ENCODE measurements at places on chromosomes 5 and 9. TPM values are rescaled to one million over a fixed set of nuclear protein-coding genes. Genes with fewer than 3 reads are reported as not detected.

GRCh38 chr5:90932052-90932699 lies 373.6 kb downstream of the ADGRV1 start:
- DNase-seq, result no peak

- no peak for DNase-seq
These were observed 66.7 kb downstream of the KCNIP1 start for GRCh38 chr5:170570476-170570875.

DNA sequence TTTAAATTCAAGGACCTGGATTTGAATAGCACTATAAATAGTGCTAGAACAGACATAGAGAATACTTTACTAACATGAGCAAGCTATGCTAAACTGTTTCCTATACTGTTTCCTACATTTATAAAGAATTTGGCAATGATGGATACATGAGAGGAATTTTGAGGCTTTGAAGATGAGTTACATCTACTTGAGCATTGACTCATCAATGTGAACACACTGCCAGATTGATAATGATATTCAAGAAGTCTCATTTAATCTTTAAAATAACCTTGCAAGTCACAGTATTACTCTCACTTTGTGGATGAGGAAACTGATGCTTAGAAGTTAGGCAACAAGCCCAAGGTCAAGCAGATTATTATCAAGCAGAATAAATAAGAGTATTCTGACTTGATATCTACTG lies 281.9 kb downstream of the DNAH5 start:
- DNase-seq, result no peak

ITK gene
- total RNA-seq, result 0.42 TPM

GRCh38 chr9:37417252-37417803 lies 5.2 kb upstream of the GRHPR start:
- DNase-seq, result no peak

DNA sequence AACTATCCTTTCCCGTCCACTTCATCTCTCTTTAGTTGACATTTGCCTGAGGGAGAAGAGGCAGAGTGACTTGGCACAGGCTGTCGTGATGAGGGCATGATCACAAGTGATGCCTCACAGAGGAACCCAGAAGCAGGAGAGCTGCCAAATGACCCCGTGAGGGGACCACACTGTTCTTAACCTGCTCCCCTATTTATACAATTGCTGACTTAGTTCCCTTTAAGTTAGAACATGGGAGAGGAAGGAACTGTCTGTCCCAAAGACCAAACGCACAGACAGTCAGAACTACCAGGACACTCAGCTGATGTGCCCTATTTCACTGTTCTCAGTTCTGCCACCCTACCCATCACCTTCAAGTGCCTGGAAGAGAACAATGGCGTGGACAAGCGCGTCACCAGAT lies 73.7 kb downstream of the SLC1A3 start:
- peak; percentile 71 for DNase-seq

GRCh38 chr5:57987552-57987951 lies 472.3 kb downstream of the PLK2 start:
- DNase-seq, result no peak

DNA sequence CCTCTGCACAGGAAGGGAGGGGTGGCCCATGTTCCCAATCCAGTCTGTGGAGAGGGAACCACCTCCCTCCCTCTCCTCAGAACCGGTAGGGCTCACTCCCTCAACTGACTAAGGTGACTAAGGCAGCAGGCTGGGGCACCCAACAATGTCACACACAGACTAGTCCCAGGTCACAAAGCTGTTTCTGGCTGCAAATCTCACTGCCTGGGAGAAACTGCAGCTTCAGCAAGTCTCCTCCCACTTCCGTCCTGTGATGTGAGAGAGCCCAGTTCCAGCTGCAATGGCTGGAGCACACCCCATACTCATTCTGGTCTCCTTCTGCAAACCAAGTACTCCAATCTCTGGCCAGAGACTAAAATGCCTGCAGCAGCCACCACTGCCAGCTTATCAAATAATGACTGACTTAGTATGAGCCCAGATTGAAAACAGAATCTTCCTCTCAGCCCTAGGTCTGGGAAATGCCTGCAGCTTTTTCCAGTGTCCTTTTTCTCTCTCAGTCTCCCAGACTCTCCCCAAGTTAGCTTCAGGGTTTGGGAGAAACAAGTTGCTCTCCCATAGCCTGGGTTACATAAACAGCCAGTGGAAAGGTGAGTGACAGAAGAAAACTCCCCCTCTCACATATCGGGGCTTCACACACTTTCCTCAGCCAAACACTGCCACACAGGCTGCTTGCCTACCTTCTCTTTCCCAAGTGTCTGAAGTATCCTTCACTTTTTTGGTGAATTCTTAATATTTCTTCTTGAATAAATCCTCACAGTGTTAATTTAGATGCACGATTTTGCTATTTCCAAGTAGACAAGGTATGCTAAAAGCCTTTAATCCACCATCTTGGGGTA lies 247.4 kb upstream of the RASA1 start:
- DNase-seq, result peak; percentile 41

DNA sequence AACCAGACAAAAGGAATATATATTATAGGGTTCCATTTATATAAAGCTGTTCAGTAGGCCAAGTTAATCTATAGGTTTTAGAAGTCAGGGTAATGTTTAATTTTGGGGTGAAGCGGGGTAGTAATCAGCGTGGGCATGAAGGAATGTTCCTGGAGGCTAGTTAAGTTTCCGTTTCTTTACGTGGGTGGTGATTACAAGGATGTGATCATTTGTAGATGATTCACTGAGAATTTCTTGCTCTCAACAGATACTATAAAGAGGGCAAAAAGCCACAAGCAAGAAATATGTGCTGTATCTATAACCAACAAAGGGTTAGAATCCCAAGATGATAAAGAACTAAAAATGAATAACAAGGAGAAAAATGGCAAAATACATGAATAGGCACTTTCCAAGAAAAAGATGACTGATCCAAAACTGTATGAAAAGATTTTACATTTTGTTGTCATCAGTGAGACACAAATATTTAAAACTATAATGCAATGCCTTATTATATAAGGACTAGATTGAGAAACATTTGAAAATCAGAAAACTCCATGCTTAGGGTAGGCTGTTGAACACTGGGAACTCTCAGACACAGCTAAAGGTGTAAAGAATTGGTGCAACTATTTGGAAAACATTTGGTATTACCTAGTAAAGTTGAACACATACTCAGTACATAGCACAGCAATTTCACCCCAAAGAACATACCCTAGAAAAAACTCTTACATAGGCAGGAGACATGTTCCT lies 224.3 kb upstream of the S1PR3 start:
- DNase-seq, result no peak

MCTP1 gene
- total RNA-seq, result 15.5 TPM

GRCh38 chr5:88690409-88691229 lies 192.4 kb downstream of the MEF2C start:
- peak; percentile 63 for DNase-seq

ALDH1A1 gene
- 5.6 TPM for total RNA-seq

GRCh38 chr9:136899196-136899595 lies 12.9 kb downstream of the TRAF2 start:
- no peak for DNase-seq

GRCh38 chr9:2662496-2662895 lies 40.9 kb downstream of the VLDLR start:
- DNase-seq, result no peak

DNA sequence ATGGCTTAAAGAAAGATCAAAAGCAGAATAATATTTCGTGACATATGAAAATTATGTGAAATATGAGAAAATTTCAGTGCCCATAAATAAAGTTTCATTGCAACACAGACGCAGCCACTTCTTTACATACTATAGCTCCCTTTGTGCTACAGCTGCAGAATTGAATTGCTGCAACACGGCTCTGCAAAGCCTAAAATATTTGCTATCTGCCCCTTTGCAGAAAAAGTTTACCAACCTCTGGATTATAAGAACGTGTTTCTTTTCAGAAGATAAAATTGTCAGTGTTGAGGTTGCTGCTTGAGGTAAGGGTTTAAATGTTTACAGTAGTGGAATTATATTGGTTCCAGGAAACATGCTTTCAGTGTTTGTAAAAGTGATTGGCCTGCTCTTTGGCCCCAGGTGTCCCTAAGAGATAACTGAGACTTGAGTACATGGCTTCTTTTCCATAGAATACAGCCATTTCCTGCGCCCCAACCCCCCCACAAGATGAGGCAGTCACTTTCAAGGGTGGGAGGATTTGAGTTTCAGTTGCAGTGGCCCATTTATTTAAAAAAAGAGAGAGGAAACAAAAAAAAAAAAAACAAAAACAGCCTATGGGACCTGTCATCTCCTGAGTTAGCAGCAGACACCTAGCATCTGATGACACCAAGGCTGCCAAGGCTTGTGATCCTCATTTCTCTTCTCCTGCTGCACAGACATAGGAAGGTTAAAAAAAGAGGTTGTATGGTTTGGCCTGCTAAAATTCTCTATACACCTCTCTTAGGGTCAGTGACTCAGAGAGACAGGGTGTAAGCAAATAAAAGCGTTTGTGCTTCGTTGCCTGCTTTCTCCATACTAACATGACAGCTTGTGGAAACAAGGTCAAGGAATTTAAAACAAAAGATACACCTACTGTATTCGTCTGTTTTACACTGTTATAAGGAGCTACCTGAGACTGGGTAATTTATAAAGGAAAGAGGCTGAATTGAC lies 28.0 kb upstream of the HTR4 start:
- no peak for DNase-seq

GRCh38 chr5:139893873-139894272 lies 98.3 kb downstream of the PSD2 start:
- DNase-seq, result peak; percentile 47

GABRB2 gene
- not detected for total RNA-seq

DNA sequence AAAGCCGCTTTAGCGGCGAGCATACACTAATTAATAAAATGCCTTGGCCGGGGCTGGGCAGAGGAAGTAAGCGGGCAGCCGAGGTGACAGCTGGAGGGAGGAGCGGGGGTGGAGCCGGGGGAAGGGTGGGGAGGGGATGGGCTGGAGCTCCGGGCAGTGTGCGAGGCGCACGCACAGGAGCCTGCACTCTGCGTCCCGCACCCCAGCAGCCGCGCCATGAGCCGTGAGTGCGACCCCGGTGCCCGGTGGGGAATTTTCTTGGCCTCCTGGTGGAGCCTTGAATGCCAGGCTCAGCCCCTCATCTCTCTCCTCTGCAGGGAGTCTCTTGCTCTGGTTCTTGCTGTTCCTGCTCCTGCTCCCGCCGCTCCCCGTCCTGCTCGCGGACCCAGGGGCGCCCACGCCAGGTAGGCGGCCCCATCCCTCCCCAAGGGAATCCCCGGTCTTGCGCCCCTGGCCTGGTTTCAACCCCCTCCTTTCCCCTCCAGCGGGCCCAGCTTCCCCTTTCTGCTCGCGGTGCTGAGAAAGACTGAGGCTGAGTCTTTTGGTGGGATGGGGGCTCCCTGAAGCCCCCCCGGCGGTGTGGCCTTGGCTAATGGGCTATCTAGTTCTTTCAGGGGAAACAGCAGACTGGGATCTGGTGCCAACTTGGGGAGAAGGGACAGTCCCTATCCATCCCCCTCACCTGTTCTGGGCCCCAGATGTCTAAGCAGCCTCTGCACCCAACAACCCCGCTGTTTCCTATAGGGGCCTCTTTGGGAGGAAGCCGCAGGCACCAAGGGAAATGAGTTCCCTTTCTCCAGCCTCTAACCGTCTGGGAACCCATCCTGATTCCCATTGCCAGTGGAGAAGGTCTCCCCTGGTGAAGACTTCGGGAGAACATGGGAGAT lies at the start of gene PTGS1:
Gene PTGS1 (plus strand): TSS at position 156 of the 887 bp plus-strand sequence. CDS start 61 bp downstream, at position 217.
- peak; percentile 77 for DNase-seq

- no peak for DNase-seq
These were observed 28.5 kb downstream of the KCNMB1 start for GRCh38 chr5:170360709-170361108.

- no peak for DNase-seq
These were observed 302.4 kb downstream of the CHSY3 start for GRCh38 chr5:130206686-130207085.

DNA sequence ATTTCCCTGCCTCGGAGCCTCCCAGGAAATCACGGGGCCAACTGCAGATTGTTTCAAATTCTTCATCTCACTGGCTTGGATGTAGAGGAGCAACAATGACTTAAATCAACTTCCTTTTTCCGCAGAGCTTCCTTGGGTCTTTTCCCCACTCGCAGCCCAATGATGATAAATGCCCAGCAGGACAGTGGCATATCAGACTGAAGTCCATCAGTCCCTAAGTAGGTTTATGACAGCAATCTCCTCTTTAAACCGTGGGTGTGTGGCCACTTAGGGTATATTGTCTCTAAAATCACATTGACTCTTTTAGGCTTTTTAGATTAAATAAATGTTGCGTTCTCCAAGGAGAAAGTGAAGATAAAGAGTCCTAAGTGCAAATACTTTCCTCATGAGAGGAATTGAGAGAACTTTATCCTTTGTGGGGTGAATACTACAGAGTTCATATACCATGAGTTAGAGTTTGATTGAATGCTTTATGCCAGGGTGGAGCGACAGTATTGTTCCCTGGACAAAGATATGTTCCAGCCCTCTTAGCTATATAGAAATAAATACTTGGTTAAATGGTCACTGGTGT lies 59.1 kb downstream of the IQGAP2 start:
- DNase-seq, result no peak

GRCh38 chr9:10479172-10479571 lies 133.6 kb downstream of the PTPRD start:
- DNase-seq, result no peak
